Stimulated activated CD4-positive, alpha-beta T cell treated with anti-CD3 and anti-CD28 coated beads, Interleukin-1b, Interleukin-23, amount 100 ng/mL, for 1 hour (primary cell): ENCODE measurements at places on chromosomes 2 and 18.

DNA sequence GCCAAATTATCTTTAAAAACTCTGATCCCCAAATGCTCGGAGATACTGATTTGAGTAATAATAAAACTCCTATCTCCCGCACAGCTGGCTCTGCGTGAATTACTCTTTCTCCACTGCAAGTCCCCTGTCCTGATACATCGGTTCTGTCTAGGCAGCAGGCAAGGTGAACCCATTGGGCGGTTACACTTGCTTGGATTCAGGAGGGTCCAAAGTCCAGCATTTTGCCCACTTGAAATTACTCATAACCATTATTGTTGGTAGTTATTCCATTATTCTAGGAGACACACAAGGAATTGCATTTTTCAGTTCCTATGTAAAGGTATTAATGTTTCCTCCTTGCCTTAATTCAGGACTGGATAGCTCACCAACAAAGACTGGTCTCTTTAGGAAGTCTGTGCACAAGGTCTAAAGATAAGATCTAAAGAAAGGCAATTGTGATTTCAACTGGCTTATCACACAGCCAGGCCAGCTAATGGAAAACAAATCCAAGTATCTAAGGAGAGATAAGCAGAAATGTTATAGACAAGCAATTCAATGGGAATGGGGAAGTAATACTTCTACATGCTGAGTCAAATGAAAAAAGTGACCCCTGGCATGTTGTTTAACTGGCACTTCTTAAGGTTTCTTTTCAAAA, 23.2 kb upstream of the NPC1 start:
- no peak for DNase-seq

DNA sequence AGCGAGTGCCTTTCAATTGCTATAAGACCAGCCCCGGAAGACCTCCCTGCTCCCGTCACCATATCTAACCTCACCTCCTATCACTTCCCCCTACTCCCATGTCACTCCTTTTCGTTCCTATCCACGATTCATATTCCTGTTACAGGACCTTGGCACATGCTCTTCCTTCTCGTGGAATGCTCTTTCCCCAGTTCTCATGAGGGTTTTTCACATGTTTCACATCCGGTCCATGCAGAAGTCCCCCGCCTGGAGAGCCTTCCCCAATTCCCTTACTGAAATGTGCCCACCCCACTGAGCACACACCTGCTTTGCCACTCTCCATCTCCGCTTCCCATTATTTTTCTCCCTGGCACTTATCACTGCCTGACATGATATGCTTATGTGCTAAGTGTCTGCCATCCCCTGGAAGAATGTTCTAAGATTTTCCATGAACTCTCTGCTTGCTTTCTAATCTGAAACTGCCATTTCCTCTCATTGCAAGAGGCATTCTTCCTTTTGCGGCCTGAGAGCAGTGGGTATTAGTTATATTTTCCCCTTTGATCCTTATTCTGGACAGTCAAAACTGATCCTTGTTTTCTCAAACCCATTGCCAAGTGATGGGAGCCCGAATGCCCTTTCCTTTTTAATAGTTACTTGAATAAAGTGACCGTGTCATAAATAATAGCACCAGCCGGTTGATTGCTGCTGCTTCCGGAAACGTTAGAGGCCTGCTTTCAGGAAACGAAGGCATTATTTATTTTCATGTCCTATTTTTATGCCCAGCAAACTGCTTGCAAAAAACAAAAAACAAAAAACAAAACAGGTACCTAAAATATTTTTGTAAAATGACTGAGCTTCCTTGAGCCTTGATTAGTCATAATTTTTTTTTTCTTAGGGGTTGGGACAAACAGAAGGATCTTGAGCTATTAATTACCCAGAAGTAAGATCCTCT, 127.9 kb downstream of the ZNF532 start:
- no peak for DNase-seq

DNA sequence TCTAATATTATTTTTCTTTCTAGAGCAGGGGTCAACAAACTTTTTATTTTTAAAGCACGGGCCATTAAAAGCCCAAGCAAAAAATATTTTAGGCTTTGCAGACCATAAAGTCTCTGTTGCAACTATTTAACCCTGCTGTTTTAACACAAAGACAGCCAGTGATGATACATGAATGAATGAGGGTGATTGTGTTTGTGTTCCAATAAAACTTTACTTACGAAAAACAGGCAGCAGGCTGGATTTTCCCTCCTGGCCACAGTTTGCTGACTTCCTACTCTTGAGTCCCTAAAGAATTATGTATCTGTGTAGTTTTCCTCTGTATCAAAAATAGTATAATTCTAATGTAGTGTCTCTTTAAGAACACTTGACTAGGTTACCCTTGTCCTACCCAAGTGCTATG, 402.0 kb downstream of the ADCYAP1 start:
- no peak for DNase-seq

GRCh38 chr2:95392730-95393455, 9.6 kb upstream of the FAHD2A start:
- no peak for DNase-seq

DNA sequence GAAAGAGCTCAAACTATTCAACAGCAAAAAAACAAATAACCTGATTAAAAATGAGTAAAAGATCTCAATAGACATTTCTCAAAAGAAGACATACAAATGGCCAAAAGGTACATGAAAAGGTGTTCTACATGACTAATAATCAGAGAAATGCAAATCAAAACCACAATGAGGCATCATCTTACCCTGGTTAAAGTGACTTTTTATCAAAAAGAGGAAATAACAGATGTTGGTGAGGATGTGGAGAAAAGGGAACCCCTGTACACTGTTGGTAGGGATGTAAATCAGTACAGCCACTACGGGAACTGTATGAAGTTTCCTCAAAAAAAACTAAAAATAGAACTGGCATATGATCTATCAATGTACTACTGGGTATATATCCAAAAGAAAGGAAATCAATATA, 39.8 kb upstream of the TMEM163 start:
- no peak for DNase-seq

- no peak for DNase-seq
Observed at GRCh38 chr2:231378026-231378722, 17.3 kb upstream of the B3GNT7 start.
